ENCODE measurements at places on chromosomes 6 and 20. TPM values are rescaled to one million over a fixed set of nuclear protein-coding genes. Genes with fewer than 3 reads are reported as not detected.

Gene MCCD1
- not detected for total RNA-seq

GRCh38 chr6:3294921-3295871, 36.4 kb downstream of the PSMG4 start:
- no peak for DNase-seq

DNA sequence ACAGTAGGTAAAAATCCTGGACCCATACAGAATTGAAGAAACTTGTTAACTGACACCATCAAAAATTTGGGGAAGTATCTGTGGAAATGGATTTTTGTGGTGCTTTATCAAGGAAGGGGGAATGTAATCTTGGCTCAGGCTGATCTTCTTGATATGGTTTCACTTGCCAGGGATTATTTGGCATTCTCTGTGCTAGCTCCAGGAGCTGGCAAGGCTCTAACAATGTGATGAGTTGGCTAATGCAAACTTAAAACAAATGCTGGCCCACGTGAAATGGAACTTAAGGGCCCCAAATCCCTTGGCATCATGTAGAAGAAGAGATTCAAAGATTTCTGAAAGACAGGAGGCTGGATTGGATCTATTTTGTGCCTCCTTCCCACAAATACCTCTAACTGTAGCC, 13.1 kb downstream of the KCNS1 start:
- DNase-seq, result no peak

GRCh38 chr6:168212362-168212761, 107.2 kb downstream of the DACT2 start:
- DNase-seq, result no peak

DNA sequence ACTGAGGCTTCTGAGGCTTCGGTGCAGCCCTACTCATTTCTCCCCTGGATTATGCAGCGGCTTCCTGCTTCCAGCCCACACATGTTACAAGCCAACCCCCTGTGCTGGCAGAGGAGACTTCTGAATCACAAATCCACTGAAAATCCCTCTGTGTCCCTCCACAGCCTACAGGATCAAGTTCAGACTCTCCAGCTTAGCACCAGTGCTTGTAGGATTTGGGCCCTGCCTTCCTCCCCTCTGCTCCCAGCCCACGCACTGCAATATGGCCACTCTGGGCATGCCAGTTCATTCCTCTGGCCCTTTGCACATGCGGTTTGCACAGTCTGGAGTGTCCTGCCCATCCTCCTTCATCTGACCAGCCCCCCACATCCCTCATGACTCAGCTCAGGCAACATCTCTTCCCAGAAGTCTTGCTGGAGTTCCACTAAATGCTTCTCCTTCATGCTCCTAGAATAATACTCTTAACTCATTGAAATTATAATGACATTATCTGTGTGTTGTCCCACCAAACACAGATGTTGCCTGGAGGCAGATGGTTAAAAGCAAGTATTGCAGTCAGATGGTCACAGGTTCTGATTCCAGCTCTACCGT, 15.9 kb upstream of the MDGA1 start:
- DNase-seq, result no peak

Gene PPP1R3G
- not detected for total RNA-seq
